ENCODE measurements at places on chromosomes 3 and 15. TPM values are rescaled to one million over a fixed set of nuclear protein-coding genes. Genes with fewer than 3 reads are reported as not detected.

Gene ZNF609
- total RNA-seq: 45.8 TPM

Gene AMOTL2
- not detected for total RNA-seq

Gene COL8A1
- 0.10 TPM for total RNA-seq

Gene IGF2BP2
- total RNA-seq: 0.80 TPM

Gene ACKR2
- 2.7 TPM for total RNA-seq

Gene SNX22
- total RNA-seq: 0.51 TPM

Gene PROK2
- not detected for total RNA-seq

Gene CCDC39
- total RNA-seq: not detected

Gene IQCF5
- total RNA-seq: not detected

Gene SH3GL3
- total RNA-seq: not detected

Gene SAXO2
- 0.49 TPM for total RNA-seq

Gene RBP2
- not detected for total RNA-seq

Gene CHRM5
- total RNA-seq: not detected

Gene CSPG5
- 0.49 TPM for total RNA-seq

Gene GATA2
- total RNA-seq: 0.32 TPM

Gene GOLGA6B
- not detected for total RNA-seq

Gene TP63
- 1.0 TPM for total RNA-seq

Gene QTRT2
- total RNA-seq: 36.5 TPM

Gene CCNB2
- 52.9 TPM for total RNA-seq

Gene LIPC
- total RNA-seq: 4.4 TPM

Gene CHRNA3
- not detected for total RNA-seq

Gene TMEM40
- not detected for total RNA-seq

Gene CDCP1
- total RNA-seq: 2.1 TPM

Gene ACTC1
- not detected for total RNA-seq

Gene APOD
- 1.4 TPM for total RNA-seq

Gene CCR9
- not detected for total RNA-seq

Gene EPHB1
- 8.1 TPM for total RNA-seq

Gene ABTB1
- 23.9 TPM for total RNA-seq

Gene HEG1
- total RNA-seq: 44.6 TPM

Gene KLHL40
- total RNA-seq: not detected

Gene LRRC49
- total RNA-seq: not detected

Gene ZNF710
- total RNA-seq: 31.6 TPM
